ENCODE measurements at places on chromosomes 13 and 19.

- no peak for DNase-seq
These were observed 202.7 kb downstream of the PCCA start for GRCh38 chr13:100291624-100292023.

GRCh38 chr13:73428137-73428536 is 369.3 kb downstream of the KLF5 start:
- DNase-seq, result no peak

- no peak for DNase-seq
These were observed 17.2 kb upstream of the TIMM50 start for GRCh38 chr19:39463403-39463802.

DNA sequence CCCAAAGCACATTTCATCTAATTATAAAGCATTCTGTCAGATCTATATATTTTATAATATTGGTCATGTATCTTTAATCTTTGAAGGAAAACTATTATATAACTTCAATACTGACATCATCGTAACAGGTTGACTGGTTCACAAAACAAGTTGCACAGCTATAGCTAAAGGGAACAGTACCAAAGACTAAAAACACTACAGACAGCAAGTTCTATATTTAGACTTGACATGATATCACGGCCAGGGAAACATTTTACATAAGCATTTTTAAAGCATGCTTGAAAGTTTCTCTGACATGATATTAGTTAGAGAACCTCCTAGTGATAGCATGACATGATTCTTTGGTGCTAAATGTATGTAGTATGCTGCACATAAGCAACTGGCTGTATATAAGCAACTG is 182.5 kb downstream of the NDFIP2 start:
- DNase-seq, result no peak

DNA sequence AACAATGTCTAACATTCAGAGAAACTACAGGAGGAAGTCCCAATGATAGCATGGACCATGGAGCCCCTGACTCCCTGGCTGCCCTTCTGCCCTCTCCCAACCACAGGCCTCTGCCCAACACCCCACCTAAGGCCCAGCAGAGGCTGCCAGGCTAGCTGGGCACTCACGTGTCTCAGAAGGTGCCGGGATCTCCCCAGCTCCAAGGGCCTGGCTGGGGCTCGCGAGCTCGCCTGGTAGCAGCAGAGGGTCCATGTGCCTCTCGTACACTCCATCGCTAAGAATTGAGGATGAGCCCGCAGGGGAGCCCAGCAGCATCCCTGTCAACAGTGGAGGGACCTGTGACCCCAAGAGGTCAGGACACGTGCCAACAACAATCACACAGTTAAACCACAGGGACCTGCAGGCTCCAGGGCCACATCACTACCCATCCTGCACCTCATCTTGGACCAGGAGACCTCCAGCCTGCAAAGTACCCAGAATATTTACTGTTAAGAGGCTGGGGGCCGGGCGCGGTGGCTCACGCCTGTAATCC is 9.4 kb downstream of the ZSCAN18 start:
- no peak for DNase-seq

- no peak for DNase-seq
These were observed 125.1 kb downstream of the RAP2A start for GRCh38 chr13:97559030-97559429.

GRCh38 chr19:18815673-18816072 is 16.1 kb upstream of the UPF1 start:
- DNase-seq, result no peak

GRCh38 chr13:41259875-41260501 is 3.4 kb downstream of the MTRF1 start:
- no peak for DNase-seq

DNA sequence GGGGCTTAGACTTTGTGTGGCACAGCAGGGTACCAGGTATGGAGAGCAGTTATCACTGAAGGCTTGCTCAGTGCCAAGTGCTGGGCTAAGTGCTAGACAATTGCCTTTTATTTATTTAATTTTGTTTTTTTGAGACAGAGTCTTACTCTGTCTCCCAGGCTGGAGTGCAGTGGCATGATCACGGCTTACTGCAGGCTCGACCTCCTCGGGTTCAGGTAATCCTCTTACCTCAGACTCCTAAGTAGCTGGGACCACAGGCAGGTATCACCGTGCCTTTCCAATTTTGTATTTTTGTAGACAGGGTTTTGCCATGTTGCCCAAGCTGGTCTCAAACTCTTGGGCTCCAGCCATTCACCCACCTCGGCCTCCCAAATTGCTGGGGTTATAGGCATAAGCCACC is 256.9 kb downstream of the ZNF536 start:
- no peak for DNase-seq

DNA sequence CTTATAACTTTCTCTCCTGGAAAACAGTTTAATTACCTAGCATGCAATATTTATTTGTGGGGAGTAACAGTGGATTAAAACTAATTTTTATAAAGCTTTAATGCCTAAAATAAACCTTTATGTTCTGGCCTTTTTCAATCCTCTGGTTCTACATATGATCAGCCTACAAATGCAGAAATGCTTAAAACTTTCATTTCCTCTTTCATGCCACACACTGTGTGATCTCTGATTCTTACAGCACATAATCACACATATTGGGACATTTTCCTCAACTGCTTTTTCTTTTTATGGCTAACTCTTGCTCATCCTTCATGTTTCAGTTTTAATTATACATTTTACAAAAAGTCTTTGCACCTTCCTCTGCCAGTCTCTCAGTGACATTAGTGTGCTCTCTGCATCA is 910.8 kb upstream of the SLITRK6 start:
- DNase-seq, result no peak

DNA sequence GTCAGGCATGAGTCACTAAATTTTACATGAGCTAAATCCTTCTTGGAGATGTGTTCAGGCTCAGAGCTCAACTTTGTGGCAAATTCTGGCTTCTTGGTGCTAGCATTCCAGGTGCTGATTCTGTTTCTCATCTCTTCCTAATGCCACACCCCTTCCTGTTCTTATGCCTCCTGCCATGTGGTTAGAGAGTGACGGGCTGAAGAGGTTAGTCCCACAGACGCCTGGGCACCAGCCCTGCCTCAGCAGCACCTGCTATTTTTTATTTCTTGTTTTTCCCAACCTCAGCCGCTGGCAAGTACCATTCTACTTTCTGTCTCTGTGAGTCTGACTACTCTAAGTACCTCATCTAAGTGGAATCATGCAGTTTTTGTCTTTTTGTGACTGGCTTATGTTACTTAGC is 329.5 kb downstream of the KCNRG start:
- DNase-seq, result no peak

- DNase-seq, result no peak
These were observed 316.0 kb downstream of the FOXO1 start for GRCh38 chr13:40350283-40350992.

- DNase-seq, result no peak
These were observed 8.0 kb upstream of the MEDAG start for GRCh38 chr13:30898070-30898469.

GRCh38 chr19:38727868-38728660 is 16.2 kb downstream of the CAPN12 start:
- no peak for DNase-seq

GRCh38 chr19:2016041-2016807 is 710 bp upstream of the BTBD2 start:
- DNase-seq, result no peak

GRCh38 chr13:23377983-23378632 is 55.4 kb downstream of the SACS start:
- peak; percentile 99 for DNase-seq

GRCh38 chr19:39192846-39193245 is 3.9 kb upstream of the NCCRP1 start:
- no peak for DNase-seq

Data from HFF-Myc (cell line).